ENCODE measurements at places on chromosomes 1 and 21.
A peak's percentile ranks its signal among the peaks of the same experiment; 100 is the strongest.

DNA sequence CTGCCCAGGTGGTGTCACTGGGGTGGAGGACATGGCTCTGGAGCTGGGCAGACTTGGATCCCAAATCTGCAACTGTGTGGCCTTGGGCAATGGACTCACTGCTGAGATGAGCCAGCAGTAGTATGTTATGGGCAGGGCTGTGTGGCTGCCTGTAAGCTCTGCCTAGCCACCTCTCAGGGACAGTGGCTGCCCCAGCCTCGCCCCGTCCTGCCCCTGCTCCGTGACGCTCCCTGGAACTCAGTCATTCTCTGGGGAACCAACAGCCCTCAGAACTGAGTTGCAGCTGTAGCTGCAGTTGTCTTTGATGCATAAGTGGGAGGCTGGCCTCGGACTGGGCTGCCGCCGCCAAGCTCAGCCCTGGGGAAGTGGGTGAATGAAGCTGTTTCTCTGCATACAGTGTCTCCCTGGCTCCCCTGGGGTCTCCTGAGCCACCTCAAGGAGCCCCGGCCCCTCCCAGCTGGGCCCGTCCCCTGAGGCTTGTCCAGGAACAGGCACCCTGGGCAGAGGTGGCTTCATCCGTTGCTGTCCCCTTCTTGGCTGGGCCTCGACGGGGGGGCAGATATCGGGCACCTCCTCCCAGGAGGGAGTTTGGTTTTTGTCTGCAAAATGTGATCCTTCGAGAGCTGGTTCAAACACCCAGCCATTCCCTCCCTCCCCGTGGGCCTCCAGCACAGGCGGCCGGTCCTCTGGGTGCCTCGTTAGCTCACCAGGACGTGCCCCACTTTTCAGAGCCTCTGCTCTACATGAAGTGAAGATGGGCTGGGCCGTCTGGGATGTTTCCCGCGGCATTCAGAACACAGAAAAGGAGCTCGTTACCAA is 26.2 kb upstream of the PLCH2 start:
- H3K27me3 ChIP-seq = no peaks in the 10 kb centered on the region
- no peaks in the 10 kb centered on the region for H3K36me3 ChIP-seq
- H3K27ac ChIP-seq = peak overlapping the region; percentile 47
- peaks cover 46% of the 10 kb centered on the region for H3K4me1 ChIP-seq
- peak; percentile 64 for DNase-seq

DNA sequence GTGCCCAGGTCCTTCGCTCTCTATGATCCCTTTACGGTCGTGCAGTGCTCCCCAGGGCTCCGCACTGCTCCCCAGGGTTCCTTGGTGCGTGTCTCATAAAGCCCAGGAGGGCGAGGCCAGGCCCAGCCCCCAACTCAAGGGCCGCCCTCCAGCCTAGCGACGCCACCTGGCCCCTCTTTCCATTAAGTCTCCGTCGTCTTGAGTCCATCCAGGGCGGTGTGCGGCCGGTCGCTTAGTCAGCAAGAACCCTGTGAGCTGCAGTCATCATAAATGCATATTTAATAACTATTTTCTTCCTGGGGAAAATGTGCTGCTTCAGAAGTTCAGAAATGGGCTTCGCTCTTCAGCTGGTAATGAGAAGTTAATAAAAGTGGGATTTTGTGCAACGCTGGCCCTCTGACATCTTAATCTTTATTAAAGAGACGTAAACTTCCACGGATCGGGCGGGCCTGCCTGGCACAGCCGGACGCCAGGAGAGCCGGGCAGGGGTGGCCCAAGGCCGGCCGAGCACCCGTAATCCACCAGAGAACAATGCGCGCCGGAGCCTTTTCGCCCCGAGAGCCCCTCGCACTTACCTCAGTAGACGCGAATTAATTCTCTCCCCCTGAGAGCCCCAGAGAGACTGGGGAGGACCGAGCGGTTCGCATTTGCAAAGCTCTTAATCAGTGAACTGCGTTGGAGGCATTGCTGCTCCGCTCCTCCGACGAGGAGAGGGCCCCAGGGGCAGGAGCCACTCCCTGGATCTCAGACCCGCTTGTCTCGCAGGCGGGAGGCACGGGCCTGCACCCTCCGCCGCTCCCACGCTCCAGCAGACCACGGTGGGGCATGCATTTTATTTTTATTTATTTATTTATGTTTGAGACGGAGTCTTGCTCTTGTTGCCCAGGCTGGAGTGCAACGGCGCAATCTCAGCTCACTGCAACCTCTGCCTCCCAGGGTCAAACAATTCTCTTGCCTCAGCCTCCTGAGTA is 188.3 kb upstream of the ARHGEF16 start:
- no peak overlapping the region for H3K4me3 ChIP-seq
- peaks cover 99% of the 10 kb centered on the region for H3K27me3 ChIP-seq
- no peaks in the 10 kb centered on the region for H3K36me3 ChIP-seq
- no peaks in the 10 kb centered on the region for H3K4me1 ChIP-seq

GRCh38 chr1:71054281-71054731 is 6.7 kb upstream of the PTGER3 start:
- DNase-seq = no peak
- peaks cover 5% of the 10 kb centered on the region for H3K27me3 ChIP-seq
- H3K27ac ChIP-seq = no peak overlapping the region
- no peaks in the 10 kb centered on the region for H3K4me1 ChIP-seq
- H3K36me3 ChIP-seq = peaks cover 8% of the 10 kb centered on the region
- H3K4me3 ChIP-seq = no peak overlapping the region

DNA sequence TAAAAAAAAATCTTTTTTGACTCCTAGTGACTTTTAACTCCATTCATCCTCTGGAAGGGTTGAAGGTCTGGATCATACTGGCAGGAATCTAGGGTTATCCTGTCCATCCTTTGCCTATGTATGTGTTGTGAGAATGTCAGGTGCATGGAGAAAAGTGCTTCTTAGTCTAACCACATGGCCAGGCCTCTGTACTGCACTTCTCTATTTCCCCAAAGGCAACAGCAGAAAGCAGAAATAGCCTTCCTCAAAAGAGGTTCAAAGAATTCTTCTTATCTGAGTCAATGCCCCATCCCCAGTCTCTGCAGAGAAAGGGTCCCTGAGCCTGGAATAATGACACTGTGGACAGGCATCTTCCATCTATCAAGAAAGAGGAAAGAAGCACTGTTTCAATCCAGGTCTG is 85.7 kb upstream of the CD34 start:
- DNase-seq = no peak
- H3K27me3 ChIP-seq = 0 out of 2 replicates have a peak, but pooled peaks cover 3% of the 10 kb centered on the region
- no peak overlapping the region for H3K4me3 ChIP-seq
- no peaks in the 10 kb centered on the region for H3K4me1 ChIP-seq

DNA sequence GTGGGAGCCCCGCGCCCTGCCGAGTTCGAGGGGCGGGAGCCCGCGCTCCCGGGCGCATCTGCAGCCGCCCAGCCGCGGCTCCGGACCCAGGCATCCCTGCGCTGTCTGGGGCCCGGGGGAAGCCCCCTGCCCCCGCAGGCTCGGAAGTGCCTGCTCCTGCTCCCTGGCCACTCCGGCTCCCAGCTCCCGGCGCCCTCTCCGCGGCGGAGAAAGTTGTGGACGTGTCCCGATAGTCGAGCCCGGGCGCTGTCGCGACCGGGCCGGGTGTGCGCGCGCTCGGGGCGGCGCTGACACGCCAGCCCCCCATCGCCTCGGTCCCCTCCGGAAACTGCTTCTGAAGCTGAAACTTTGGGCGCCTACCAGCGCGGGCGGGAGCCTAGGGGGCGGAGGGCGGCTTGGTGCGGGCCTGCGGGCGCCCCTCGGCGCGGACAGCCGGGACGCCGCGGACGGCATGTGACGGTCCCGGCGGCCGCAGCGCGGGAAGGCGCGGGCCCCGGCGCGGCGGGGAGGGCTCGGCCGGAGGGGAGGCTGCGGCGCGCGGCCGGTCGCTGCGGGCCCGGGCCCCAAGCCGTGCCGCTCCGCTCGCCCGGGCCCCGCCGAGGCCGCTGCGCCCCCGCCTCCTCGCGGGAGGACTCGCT is 515 bp downstream of the MAN1C1 start:
- H3K36me3 ChIP-seq = no peaks in the 10 kb centered on the region
- peaks cover 7% of the 10 kb centered on the region for H3K27me3 ChIP-seq
- peak overlapping the region; percentile 74 for H3K4me3 ChIP-seq
- H3K4me1 ChIP-seq = peaks cover 17% of the 10 kb centered on the region

- peaks cover 90% of the 10 kb centered on the region for H3K36me3 ChIP-seq
- H3K4me1 ChIP-seq = peaks cover 44% of the 10 kb centered on the region
- DNase-seq = peak; percentile 87
- H3K27me3 ChIP-seq = no peaks in the 10 kb centered on the region
Observed at GRCh38 chr1:26772687-26773086, 15.1 kb upstream of the PIGV start.

- peak overlapping the region; percentile 60 for H3K27ac ChIP-seq
- DNase-seq = peak; percentile 76
- no peaks in the 10 kb centered on the region for H3K27me3 ChIP-seq
- H3K4me3 ChIP-seq = no peak overlapping the region
- no peaks in the 10 kb centered on the region for H3K36me3 ChIP-seq
- H3K4me1 ChIP-seq = peaks cover 41% of the 10 kb centered on the region
Observed at GRCh38 chr1:14648896-14649855, 50.7 kb downstream of the KAZN start.

DNA sequence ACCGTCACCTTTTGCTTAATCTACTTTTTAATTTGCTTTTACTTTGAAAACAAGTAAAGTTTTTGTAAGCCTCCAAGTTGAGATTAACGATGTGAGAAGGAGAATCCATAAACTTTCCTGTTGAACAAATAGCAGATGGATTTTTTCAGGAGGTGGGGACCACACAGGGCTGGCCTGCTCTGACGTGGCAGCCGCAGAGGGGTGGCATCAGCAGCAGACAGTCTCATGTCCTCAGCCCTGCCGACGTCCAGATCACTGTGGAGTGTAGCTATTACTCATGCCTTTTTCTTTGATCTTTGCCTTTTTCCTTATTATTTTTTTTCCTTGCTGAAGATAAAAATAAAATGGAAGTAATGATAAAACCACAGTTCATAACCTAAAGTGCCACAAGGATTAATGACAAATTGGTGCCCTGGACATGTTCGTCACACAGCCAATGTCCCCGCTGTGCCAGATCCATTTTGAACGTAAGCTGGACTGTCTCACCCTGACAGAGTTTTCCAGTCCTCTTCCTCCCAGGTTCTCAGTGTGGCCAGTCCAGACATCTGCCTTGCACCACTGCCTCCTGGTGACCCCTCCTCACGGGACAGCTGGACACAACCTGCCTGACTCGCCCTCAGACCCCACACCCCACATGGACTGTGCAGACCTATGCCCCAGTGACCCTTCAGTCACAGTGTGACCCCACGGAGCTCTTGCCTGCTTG is 15.4 kb upstream of the ZBTB21 start:
- no peak for DNase-seq
- no peak overlapping the region for H3K27ac ChIP-seq
- no peaks in the 10 kb centered on the region for H3K27me3 ChIP-seq
- no peaks in the 10 kb centered on the region for H3K36me3 ChIP-seq

DNA sequence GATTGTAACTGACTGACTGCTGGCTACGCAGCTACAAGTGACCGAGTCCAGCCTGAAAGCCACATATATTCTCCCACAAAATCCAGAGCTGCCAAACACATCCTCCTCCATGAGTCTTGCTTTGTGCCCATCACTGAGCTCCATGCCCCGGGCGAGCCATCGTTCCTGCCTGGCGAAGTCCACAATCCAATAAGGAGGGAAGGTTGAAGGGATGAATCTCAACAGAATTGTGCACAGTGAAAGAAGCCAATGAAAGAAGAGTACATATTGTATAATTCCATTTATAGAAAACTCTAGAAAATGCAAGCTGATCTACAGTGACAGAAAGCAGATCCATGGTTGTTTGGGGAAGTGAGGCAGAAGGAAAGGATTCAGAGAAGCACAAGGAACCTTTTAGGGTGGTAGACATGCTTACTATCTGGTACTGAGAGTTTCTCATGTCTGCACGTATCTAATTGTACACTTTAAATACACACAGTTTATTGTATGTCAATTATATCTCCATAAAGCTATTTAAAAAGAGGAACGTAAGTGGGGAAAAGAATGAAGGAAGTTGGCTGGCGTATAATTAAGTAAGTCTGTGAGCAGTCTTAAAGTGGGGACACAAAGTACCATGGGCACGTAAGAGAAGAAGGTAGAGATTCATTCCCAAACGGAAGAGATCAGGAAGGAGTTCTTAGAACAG is 115.9 kb upstream of the JUN start:
- H3K4me3 ChIP-seq = no peak overlapping the region
- no peaks in the 10 kb centered on the region for H3K36me3 ChIP-seq
- DNase-seq = no peak
- H3K27me3 ChIP-seq = no peaks in the 10 kb centered on the region

- no peaks in the 10 kb centered on the region for H3K36me3 ChIP-seq
- H3K4me1 ChIP-seq = no peaks in the 10 kb centered on the region
- no peak overlapping the region for H3K27ac ChIP-seq
Observed at GRCh38 chr1:3109355-3109754, 40.4 kb downstream of the PRDM16 start.

DNA sequence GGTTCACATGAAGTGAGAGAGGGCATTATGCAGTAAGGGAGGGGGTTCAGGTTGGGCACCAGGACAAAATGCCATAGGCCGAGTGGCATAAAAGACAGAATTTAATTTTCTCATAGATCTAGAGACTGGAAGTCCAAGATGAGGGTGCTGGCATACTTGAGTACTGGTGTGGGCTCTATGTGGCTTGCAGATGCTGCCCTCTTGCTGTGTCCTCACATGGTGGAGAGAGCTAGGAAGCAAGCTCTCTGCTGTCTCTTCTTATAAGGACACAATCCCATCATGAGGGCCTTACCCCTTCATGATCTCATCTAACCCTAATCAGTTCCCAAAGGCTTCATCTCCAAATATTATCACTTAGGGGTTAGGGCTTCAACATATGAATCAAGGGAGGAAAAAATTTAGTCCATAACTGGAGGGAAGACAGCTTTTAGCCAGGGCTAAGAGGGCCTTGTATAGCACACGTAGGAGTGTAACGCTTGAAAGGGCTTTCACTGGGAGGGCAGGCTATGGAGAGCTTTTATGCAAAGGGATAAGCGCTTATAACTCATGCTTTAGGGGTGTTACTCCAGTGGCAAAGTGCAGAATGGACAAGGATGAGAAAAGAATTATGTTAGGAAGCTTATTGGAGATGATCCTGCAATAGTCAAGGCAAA is 64.5 kb downstream of the PLPPR5 start:
- H3K4me1 ChIP-seq = peaks cover 8% of the 10 kb centered on the region
- H3K27me3 ChIP-seq = no peaks in the 10 kb centered on the region
- H3K4me3 ChIP-seq = no peak overlapping the region
- DNase-seq = no peak
- H3K36me3 ChIP-seq = no peaks in the 10 kb centered on the region
- no peak overlapping the region for H3K27ac ChIP-seq

- no peak overlapping the region for H3K4me3 ChIP-seq
- H3K27ac ChIP-seq = no peak overlapping the region
- H3K4me1 ChIP-seq = no peaks in the 10 kb centered on the region
- no peaks in the 10 kb centered on the region for H3K27me3 ChIP-seq
- DNase-seq = no peak
- no peaks in the 10 kb centered on the region for H3K36me3 ChIP-seq
Observed at GRCh38 chr21:27077501-27077900, 110.6 kb upstream of the ADAMTS5 start.
